Camera-type eye (tissue), 1 donor: ENCODE measurements at places on chromosomes 6 and 20. TPM values are rescaled to one million over a fixed set of nuclear protein-coding genes. Genes with fewer than 3 reads are reported as not detected.

Gene PRRT1
- 1.6 TPM for total RNA-seq

Gene GNMT
- not detected for total RNA-seq

Gene MBOAT1
- total RNA-seq, result 16.5 TPM

Gene RIPOR3
- 10.4 TPM for total RNA-seq

Gene MAN1A1
- 93.4 TPM for total RNA-seq

Gene HLA-E
- 137 TPM for total RNA-seq

Gene MYB
- 39.5 TPM for total RNA-seq

Gene OR2H1
- not detected for total RNA-seq

Gene XKR7
- total RNA-seq, result 8.2 TPM

Gene PPP1R16B
- total RNA-seq, result 7.5 TPM

Gene C6orf52
- not detected for total RNA-seq
